ENCODE measurements at places on chromosomes 4 and X. TPM values are rescaled to one million over a fixed set of nuclear protein-coding genes. Genes with fewer than 3 reads are reported as not detected.

DNA sequence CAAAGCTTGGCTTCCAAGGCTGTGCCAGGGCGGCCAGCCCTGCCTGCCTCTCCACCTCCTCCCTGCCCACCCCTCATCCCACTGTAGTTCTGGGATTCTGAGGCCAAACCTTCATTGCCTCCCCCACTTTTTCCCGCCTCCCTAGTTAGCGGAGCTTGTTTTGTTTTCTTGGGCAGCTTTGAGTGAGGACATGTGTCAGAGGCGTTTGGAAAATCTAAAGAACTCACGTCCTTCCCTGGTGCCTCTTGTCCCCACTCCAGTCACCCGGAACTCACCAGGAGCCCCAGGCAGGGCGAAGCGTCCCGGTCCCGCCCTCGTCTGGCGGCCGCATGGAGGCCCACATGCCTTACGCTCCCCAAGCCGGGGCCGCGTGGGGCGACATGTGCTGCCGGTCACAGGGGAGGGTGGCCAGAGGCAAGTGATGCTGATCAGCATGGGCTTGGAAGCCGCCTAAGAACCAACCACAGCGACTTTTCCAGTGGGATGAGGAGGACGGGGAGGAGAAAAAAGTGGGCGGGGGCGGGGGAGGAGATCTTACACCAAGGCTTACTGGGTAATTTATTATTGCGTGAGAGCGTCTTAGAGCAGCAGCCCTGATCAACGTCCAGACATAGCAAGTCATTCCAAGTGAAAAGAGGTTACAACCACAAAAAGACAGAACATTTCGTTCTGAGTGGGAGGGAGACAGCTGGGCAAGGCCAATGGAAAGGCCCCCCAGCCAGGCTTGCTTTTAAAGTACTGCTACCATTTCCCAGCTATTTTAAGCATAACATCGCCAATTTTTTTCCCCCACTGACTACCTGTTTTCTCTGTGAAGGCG lies 48.5 kb downstream of the PRPS1 start:
- DNase-seq: peak; percentile 93

- DNase-seq: no peak
These were observed 37.8 kb upstream of the CAPN6 start for GRCh38 chrX:111308039-111308438.

CDKL5 gene
- polyA plus RNA-seq: 1.2 TPM

DNA sequence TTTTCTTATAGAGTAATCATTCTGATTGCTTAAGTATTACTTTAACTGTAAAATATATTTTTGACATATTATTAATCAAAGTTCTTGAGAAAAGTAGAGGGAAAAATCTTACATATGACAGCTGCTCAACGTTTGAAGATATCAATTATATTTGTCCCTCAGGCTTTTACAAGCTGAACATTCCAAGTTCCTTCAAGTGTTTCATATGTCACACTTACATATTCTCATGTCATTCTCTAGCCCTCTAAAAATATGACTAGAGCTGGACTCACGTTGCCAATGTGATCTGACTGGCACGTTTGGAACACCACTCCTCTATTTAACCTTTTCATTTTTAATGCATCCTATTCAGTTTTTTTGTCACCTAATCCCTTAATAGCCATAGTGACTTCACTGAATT lies 492.9 kb downstream of the PCDH18 start:
- no peak for DNase-seq

DNA sequence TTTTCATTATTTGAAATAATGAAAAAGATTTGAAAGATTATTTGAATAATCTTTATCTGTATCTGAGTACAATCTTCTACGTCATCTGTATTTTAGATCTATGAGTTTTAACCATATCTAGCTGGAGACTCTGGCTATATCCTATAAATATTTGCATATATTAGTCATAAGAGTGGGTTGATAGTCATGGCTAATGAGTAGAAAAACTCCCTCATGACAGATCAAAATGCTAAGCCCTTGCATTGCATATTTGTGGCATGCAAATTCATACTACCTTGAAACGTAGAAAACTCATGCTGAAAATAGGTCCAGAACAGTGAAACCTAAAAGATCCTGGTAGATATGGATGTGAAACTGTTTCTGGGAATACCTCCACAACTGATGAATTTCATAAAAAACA lies 291.3 kb downstream of the GALNTL6 start:
- no peak for DNase-seq

MAGEB6 gene
- not detected for polyA plus RNA-seq

- peak; percentile 16 for DNase-seq
These were observed 503.3 kb upstream of the FAM241A start for GRCh38 chr4:111641813-111642579.

ADH1B gene
- polyA plus RNA-seq: 54.1 TPM

CACNA1F gene
- polyA plus RNA-seq: 0.01 TPM

- DNase-seq: no peak
These were observed 26.7 kb downstream of the CTBP1 start for GRCh38 chr4:1222036-1222789.

DNA sequence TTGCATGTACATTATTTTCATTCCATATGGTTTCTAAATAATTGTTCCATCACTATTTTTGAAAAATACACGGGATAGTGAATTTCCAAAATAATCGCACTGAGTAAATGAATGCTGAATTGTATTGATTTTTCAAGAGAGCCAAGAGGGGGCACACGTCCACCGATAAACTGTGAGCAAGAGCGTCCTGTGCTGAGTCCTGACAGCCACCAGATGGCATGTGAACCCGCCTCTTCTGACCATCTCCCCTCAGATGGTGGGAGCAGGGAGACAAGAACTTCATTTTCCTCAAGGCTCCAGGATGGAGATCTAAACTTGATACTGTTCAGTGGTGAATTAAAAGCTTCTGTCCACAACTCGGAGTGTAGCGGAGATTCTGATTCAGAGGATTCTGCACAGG lies 30.6 kb upstream of the IL9R start:
- no peak for DNase-seq

GRCh38 chrX:147779173-147779572 lies 132.5 kb upstream of the FMR1 start:
- DNase-seq: no peak

ZNF630 gene
- 0.32 TPM for polyA plus RNA-seq

C4orf36 gene
- 0.45 TPM for polyA plus RNA-seq

DNA sequence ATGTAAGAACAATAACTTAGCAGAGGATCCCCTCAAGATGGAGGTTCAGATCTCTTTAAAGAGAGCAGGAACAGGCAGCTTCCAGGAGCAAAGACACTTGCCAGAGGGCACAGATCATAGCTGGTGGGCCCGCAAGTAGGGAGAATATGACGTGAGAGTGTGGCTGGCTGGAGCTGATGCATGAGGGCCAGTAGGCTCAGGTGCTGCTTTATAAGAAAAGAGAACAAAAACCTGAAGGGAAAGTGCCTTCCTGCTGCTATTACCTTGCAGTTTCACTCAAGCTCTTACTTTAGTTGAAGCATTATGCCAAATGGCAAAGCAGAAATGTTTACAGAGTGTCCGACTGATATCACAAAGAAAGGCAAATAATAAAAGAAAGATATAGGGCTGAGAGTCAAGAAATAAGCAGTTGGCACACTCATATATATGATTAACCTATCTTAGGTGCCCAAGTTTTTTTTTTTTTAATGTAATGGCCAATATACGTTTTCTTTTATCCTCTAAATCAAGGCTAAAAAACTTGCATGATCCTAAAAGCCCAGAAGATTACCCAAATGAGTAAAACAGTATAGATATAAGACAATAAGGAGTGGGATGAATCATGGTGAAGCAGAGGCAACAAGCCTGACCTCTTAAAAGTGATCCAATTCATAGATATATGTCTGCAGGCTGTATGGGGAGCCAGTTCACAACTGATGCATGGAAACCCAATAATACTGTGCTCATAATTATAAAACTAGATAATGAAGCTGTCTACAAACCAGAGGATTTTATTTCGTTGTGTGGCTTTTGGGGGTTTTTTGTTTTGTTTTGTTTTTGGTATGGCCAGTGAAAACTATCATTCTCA lies 12.6 kb downstream of the NR0B1 start:
- no peak for DNase-seq

GRCh38 chr4:184792334-184792733 lies 33.4 kb downstream of the ACSL1 start:
- DNase-seq: no peak

FAT1 gene
- 1.9 TPM for polyA plus RNA-seq

- DNase-seq: no peak
These were observed 127.8 kb downstream of the UBE2K start for GRCh38 chr4:39825741-39826231.

SOWAHD gene
- polyA plus RNA-seq: 0.03 TPM

- no peak for DNase-seq
These were observed 6.2 kb upstream of the CXCL9 start for GRCh38 chr4:76013540-76013939.

SPANXN4 gene
- not detected for polyA plus RNA-seq

- peak; percentile 54 for DNase-seq
These were observed at the start of gene CCDC158 for GRCh38 chr4:76420762-76421581. Gene CCDC158, minus strand, starts transcription at chr4:76421141. Its CDS starts 17,934 bp downstream, at chr4:76403207.
